A549 treated with AZD2906 at 1 μM for 4 hours (cell line): ENCODE measurements at places on chromosomes 11 and 22. TPM values are rescaled to one million over a fixed set of nuclear protein-coding genes. Genes with fewer than 3 reads are reported as not detected.

The SOX6 gene
- 0.01 to 0.15 TPM (median 0.07 TPM) in 5 replicates for total RNA-seq

The POU2AF1 gene
- total RNA-seq = 0.17 TPM in 1 of 5 replicates, not detected in the others

The PHOX2A gene
- total RNA-seq = not detected in 5 replicates

The ASRGL1 gene
- 10.4 to 15.5 TPM (median 13.7 TPM) in 5 replicates for total RNA-seq

The RAC2 gene
- total RNA-seq = 0.09 to 0.14 TPM (median 0.11 TPM) in 4 of 5 replicates, not detected in the other

The FAT3 gene
- 0.15 to 0.38 TPM (median 0.25 TPM) in 5 replicates for total RNA-seq

The GRM5 gene
- total RNA-seq = 0.01 TPM in 1 of 5 replicates, not detected in the others

The TTC36 gene
- not detected in 5 replicates for total RNA-seq

The TEX12 gene
- not detected in 5 replicates for total RNA-seq

The SLC22A25 gene
- total RNA-seq = not detected in 5 replicates

The OPCML gene
- total RNA-seq = not detected in 5 replicates

The FHIP1B gene
- 11.6 to 19.5 TPM (median 16.9 TPM) in 5 replicates for total RNA-seq

The OR52L1 gene
- total RNA-seq = not detected in 5 replicates

The IZUMO1R gene
- not detected in 5 replicates for total RNA-seq

The OSM gene
- not detected in 5 replicates for total RNA-seq

The CD3G gene
- not detected in 5 replicates for total RNA-seq

The SHANK3 gene
- 3.1 to 5.4 TPM (median 4.4 TPM) in 5 replicates for total RNA-seq

The CLCF1 gene
- total RNA-seq = 31.3 to 37.6 TPM (median 34.8 TPM) in 5 replicates

The GANAB gene
- total RNA-seq = 248 to 270 TPM (median 260 TPM) in 5 replicates

The SLC22A9 gene
- not detected in 5 replicates for total RNA-seq

The ASCL2 gene
- 0.06 to 0.08 TPM in 2 of 5 replicates, not detected in the others for total RNA-seq

The CCDC188 gene
- total RNA-seq = not detected in 5 replicates

The KLHL35 gene
- 0.75 to 1.4 TPM (median 1.3 TPM) in 5 replicates for total RNA-seq

The GGTLC3 gene
- not detected in 5 replicates for total RNA-seq

The ANO1 gene
- total RNA-seq = 2.6 to 3.7 TPM (median 3.0 TPM) in 5 replicates

The PATE2 gene
- not detected in 5 replicates for total RNA-seq

The CHEK1 gene
- total RNA-seq = 27.6 to 37.0 TPM (median 28.7 TPM) in 5 replicates

The UBASH3B gene
- total RNA-seq = 31.4 to 40.2 TPM (median 37.8 TPM) in 5 replicates

The GAB4 gene
- not detected in 5 replicates for total RNA-seq

The APOL4 gene
- total RNA-seq = 0.01 to 0.05 TPM (median 0.03 TPM) in 4 of 5 replicates, not detected in the other

The MGAT3 gene
- total RNA-seq = 0.64 to 1.4 TPM (median 0.88 TPM) in 5 replicates

The YPEL1 gene
- 0.10 to 0.68 TPM (median 0.36 TPM) in 5 replicates for total RNA-seq

The TMEM45B gene
- 0.06 to 0.13 TPM (median 0.08 TPM) in 5 replicates for total RNA-seq

The LRRC56 gene
- total RNA-seq = 0.65 to 1.1 TPM (median 0.94 TPM) in 5 replicates

The ACRV1 gene
- 0.12 TPM in 1 of 5 replicates, not detected in the others for total RNA-seq

The SYT12 gene
- 15.6 to 22.2 TPM (median 19.0 TPM) in 5 replicates for total RNA-seq

The TRIM29 gene
- 20.8 to 26.8 TPM (median 26.3 TPM) in 5 replicates for total RNA-seq

The LARGE1 gene
- 3.8 to 4.6 TPM (median 4.1 TPM) in 5 replicates for total RNA-seq

The C22orf31 gene
- not detected in 5 replicates for total RNA-seq
